ENCODE measurements at places on chromosomes 2 and 18.
A peak's percentile ranks its signal among the peaks of the same experiment; 100 is the strongest.

- DNase-seq = no peak
Measured at GRCh38 chr2:172893671-172894070, 158.0 kb downstream of the RAPGEF4 start.

DNA sequence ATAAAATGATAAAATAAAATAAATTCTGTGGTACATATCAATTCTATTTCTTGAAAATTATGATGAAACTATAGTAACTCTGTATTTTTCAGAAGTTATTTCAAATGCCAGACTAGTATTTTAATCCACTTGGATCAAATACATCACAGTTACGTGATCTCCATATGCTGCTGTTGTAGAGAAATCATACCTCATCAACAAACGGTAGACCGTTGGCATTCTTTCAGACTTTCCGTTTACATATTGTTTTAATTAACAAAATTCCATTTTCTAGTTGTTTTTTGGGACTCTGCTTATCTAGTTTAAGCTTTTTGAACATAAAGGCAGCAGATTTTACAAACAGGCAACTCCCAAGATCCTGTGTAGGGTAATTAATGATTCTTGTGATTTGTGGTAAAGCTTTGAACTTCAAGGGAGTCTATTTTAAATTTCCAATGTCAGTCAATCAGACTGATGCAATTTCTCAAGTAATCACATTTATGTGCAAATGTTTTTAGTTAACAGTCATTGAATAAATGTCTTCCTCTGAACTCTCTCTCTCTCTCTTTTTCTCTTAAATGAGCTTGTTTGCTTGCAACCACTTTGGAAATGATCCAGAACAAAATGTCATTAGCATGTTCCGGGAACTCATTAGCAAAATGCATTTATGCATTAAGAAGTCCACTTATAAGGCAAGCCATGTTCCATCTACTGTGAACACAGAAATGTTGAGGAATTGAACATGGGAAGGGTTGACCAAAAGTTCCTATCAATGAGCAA is 31.8 kb downstream of the NYAP2 start:
- no peak for DNase-seq

DNA sequence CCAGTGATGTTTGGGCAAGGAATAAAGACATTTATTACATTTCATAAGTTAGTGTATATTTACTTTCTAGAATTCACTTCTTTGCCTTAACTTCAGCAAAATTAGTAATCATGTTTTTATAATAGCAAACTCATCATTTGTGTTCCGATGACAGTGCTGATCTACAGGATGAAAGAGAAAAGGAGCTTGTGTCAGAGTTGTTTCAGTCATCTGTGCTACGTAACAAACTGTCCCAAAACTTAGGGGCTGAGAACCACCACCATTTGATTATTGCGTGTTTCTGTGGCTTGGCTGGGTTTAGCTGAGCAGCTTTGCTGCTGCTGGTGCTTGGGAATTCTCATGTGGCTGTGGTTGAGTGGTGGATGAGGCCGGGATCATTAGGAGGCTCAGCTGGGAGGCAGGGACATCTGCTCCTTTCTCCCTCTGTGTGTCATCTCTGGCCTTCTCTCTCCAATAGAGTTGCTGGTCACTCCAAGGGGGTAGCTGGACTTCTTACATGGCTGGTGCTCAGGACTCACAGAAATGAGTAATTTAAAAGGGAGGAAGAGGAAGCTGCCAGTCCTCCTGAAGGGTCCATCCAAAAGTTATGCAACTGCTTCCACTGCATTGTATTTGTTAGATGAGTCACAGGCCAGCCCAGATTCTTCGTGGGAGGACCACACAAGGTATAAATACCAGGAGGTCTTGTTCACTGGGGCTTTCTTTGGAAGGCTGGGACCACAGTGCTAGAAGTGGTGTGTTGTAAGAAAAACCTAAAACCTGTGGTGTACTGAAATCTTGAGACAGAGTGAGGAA is 43.4 kb upstream of the HAAO start:
- DNase-seq = no peak

- DNase-seq = no peak
Measured at GRCh38 chr2:184577743-184578142, 20.6 kb upstream of the ZNF804A start.

DNA sequence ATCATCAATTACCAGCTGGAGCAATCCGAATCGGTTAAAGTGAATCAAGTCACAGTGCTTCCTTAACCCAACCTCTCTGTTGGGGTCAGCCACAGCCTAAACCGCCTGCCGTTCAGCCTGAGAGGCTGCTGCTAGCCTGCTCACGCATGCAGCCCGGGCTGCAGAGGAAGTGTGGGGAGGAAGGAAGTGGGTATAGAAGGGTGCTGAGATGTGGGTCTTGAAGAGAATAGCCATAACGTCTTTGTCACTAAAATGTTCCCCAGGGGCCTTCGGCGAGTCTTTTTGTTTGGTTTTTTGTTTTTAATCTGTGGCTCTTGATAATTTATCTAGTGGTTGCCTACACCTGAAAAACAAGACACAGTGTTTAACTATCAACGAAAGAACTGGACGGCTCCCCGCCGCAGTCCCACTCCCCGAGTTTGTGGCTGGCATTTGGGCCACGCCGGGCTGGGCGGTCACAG is 496 bp upstream of the ITGA4 start:
- DNase-seq = peak; percentile 82

- no peak for DNase-seq
Measured at GRCh38 chr18:23550898-23551297, 35.4 kb downstream of the NPC1 start.

GRCh38 chr18:58769321-58769720 is 95.4 kb upstream of the ZNF532 start:
- DNase-seq = no peak

DNA sequence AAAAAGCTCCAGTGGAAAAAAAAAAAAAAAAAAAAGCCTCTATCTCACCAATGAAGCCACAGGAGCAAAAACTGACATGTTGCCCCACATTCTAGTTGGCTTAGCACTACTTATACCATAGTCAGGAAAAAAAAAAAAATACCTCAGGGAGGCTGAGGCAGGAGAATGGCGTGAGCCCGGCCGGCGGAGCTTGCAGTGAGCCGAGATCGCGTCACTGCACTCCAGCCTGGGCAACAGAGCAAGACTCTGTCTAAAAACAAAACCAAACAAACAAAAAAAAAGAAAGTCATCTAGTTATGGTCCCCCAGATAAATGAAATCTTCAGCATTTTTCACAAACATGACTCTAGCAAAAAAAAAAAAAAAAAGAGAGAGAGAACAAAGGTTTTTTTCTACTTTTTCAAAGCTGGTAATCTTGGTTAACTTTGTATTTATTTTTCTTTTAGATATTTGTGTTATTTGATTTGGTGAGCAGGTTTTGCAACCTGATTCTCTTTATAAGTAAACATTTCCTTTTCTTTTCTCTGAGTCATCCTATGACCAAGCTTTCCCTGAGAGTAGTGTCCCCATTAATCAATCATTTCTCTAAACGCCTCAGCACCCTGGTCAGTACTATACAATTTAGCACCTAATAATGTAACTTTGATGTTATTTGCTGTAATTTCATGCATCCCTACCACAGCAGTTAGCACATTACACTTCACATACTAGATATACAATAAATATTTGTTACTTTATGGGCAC is 273.7 kb upstream of the PIK3C3 start:
- DNase-seq = no peak

DNA sequence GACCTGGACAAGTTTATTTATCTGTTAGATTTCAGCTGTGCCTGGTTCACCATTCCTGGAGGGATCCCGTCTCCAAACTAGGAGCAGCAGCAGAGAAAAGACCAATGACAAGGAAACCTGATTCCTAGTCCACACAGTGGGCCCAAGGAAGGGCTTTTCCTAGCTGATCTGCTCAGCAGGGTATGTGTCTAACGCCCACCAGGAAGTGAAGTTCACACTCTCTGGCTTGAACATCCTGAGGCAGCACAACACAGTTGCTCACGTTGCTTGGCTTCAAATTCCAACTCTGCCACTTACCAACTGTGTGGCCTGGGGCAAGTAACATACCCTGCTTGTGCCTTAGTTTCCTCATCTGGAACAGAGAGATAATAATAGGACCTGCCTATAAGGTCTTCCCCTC is 42.9 kb downstream of the XDH start:
- no peak for DNase-seq

GRCh38 chr2:151730262-151730975 is 3.9 kb downstream of the NEB start:
- DNase-seq = no peak

DNA sequence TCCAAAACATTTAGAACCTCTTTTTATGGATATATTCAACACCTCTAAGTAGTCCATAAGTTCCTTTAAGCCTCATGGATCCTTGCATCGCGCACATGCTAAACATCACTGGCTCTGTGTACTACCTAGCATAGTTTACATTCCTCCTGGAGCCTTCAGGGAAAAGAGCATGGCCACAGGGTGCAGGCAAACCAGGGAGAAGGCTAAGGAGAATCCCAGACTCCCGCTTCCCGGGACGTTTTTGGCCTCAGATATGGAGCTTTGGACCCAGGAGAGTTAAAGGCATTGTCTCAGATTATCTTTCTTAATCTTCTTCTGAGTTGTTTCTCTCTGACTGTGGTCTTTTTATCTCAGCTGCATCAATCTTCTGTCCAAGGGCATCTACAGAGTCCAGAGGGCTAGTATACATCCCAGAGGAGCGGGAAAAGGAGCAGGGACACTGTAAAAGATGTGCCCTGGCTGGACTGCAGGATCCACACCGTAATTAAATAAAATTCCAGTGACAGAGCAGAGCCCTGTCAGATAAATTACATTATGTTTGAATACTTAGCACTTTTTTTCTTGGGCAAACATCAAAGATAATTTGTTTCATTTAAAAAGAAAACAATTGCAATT is 36.9 kb downstream of the RIT2 start:
- no peak for DNase-seq

GRCh38 chr2:85695121-85695520 is 963 bp downstream of the GNLY start:
- DNase-seq = no peak
